ENCODE measurements at places on chromosomes 4 and X.

DNA sequence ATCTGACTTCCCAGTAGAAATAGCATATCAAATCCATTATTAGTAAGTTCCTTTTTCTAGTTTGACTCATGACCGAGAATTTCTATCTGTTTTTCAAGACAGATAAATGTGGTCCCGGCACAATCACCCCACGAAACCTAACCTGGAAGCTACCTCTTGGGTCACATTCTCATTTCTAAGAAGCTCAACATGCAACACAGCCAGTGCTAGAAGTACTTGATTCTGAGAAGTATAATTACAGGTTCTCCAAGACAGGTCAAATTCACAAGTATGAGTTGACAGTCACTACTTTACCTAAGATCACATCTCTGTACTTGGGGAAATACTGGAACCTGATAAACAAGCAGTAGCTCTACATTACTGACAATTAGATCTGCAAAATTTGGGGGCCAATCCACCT, 54.0 kb upstream of the PLAC1 start:
- no peak for DNase-seq

DNA sequence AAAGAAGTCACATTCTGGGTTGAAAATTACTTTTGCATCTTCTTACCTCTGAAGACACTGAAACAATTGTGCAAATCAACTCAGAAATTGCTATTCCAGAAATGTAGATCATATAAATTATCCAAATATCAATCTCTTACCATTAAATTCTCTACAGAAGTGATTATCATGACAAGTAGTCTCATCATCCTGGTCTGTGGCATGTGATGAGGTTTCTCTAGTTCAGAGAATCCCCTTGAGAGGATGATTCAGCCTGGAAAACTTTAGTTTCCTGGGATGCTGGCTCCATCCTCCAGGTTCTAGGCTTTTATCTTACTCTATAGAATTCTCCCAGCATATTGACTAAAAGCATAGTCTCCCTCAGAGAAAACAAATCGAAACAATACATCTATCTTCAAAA, 76.2 kb upstream of the S100G start:
- no peak for DNase-seq

DNA sequence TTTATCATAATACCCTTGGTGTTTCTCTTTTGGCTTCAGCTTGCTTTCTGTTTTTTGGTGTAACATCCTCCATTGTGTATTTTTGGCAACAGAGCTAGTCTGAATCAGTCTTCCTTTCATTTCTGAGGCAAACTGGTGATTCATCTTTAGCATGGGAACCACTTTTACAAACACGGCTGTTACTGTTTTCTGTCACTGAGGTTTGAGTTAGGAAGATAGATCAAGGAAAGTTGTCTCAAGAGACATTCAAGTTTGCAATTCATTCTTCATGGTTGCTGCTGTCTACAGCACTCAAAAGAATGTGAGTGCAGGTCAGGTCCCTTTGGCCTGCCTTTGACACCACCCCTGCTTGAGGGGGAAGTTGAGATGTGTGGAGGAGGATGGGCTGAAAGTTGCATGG, 36.3 kb downstream of the IL21 start:
- DNase-seq = no peak

DNA sequence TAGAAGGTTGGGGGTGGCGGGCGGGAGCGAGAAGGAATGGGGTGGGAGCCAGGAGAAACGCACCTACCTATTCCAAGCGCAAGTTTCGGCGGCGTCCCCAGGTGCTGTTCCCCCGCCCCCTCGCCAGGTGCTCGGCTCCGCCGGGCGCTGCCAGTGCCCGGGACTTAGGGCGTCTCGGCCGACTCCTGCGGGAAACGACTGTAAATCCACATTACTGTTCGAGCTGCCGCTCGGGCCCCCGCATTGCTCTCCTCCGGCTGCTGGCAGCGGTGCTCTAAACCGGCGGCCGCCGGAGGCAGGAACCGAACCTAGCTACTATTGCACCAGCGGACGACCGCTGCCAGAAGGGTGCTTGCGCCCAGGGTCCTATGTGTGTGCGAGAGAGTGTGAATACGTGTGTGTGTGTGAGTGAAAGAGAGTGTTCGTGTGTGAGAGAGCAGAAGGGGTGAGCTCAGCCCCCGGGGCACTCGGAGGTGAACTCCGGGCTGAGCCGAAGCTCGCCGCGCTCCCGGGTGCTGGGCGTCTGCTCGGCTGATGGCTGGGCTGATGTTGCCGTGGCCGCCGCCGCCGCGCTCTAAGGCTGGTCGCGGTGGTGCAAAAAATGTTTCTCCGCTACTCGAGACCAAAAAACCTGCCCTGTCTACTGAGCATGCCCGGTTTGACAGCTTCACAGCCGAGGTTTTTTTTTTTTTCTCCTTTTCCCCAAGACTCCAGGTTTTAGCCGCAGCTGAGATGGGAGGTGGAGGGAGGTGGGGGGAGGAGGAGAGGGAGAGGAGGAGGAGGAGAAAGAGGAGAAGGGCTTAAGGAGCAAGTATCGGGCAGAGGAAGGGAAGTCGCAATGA, 115.7 kb upstream of the TEX13C start:
- DNase-seq = no peak

DNA sequence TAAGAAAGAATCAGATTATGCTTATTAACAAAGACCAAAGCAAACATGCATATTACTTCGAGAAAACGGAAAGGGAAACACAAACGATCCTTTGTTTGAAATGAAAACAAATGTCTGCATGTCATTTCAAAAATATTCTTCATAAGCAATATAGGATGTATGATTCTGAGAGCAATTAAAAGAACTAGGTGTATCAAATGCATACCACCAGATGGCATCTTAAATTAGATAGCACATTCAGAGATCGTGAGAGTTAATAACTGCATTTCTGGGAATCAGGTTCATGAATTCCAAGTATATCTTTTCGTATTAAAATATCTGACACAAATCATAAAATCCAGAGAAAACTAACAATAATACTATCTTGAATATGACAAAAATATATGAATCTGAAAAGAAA, 159.5 kb downstream of the PPP3CA start:
- DNase-seq = no peak

- DNase-seq = no peak
Observed at GRCh38 chr4:38662522-38663089, 1.4 kb upstream of the KLF3 start.

- no peak for DNase-seq
Observed at GRCh38 chr4:41483771-41484170, 54.2 kb upstream of the LIMCH1 start.

- DNase-seq = no peak
Observed at GRCh38 chrX:129235903-129236302, 287.4 kb downstream of the SMARCA1 start.

DNA sequence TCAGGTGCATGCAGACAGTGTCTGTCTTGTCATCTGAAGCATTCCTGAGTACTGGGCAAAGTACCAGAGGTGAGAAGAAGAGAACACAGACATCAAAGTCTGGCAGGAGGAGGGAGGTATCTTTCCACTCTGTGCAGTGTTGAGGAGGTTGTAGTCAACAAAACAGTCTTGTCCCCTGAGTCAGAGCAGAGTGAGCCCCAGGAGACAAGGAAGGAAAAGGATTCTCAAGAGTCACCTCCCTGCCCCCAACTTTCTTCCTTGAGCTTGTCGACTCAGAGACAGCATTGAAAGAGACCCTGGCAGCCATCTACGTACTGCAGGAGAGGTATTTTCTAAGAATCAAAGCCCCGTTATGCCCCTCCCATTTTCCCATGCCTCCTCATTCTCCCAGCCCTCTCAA, 4.4 kb upstream of the SRPX start:
- no peak for DNase-seq

DNA sequence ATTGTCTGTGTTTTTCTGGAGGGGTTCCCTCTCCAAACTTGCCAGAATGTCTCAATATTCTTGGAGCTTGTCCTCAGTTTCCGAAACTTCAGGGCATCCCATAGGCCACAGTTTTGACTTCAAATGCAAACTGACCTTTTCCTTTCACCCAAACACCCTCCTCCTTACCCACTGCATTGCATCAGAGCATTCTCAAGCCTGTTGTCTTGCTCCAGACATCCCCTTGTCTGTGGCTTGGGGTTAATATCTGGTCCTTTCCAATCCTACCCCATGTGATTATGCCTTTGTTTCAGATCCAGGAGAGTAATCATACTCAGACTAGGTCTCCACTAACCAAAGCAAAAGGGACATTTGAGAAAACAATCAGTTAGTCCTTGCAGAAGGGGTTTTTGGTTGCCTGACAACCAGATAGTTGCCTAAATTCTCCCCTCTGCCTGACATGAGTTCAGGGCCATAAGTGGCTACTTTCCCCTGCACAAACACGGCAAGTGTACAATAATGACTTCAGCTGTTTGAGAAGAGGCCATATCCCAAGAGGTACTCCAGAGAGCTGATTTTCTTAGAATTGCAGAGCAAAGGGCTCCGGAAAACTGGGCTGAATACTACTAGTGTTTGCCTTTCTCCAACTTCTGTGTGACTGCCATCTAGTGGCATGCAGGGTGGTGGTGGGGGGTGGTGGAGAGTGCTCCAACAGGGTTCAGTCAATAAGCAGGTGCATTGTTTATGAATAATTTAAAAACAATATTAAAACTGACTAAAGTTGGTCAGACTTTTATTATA, 130.2 kb downstream of the CHRDL1 start:
- no peak for DNase-seq

DNA sequence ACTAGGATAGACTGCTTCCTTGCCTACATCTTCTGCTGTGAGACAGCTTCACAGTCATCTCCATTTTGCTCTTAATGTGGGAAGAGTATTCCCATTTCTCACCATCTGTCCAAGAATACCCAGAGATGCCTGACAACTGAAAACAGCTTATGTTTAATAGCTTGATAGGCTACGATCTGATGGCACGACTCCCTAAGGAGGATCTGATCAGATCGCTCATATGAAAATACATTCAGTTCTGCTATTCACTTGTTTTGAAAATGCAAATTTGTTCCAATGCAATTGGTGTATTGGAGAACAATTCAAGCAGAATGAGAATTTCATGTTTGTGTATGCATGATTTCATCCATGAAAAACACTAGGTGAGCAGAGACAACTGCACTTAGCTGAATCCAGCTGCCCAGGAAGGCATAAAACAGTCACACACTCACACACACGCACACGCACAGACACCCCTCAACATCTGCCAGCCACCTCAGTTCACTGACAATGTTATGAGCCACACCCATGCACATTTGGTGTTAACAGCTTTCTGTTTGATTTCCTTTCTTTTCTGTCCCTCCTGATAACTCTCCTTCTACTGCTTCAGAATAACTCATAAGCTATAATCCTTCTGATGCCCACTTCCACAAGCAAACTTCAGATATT, 29.6 kb downstream of the TRIML1 start:
- DNase-seq = no peak

DNA sequence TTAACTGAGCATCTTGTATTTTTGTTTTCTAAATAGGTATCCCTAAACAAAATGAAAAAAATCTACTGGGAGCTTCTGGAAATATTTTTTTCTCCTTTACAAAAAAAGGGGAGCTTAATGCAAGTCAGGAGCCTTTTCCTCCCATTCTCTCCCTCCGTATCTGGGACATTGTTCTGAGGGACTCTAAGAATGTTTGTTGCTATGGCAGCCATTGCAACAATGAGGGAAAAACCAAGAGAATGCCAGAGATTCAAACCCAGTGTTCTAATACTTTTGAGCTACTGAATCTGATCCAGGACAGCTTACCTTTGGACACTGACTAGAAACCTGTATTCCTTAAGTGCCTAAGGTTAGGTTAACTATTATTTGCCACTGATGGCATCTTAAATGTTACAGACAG, 485.7 kb upstream of the HS3ST1 start:
- no peak for DNase-seq

DNA sequence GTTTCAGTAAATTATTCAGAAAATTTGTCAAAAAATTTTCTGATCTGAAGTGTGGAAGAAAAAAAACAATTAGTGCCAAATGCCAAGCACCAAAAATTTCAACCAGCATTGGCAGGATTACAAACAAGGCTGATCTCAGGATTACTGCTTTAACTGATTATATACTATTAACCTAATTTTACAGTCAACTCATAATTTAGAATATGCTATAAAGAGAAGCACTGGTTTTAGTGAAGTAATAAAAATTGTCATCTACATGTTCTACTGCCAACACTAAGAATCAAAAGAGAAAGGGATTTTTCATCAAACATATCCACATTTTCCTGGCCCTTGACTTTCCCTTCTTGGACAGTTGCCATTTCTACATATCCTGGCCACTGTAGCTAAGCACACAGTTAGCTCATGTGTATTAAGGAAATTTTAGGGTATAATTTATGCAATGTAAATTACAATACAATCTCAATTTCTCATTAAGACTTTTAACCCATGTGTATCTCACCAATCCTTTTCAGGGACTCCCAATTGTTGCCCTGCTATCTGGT, 33.8 kb downstream of the THOC2 start:
- DNase-seq = no peak

- no peak for DNase-seq
Observed at GRCh38 chr4:105895583-105896460, 551 bp downstream of the NPNT start.

GRCh38 chrX:15749642-15750610, 11.9 kb downstream of the CA5B start:
- no peak for DNase-seq

DNA sequence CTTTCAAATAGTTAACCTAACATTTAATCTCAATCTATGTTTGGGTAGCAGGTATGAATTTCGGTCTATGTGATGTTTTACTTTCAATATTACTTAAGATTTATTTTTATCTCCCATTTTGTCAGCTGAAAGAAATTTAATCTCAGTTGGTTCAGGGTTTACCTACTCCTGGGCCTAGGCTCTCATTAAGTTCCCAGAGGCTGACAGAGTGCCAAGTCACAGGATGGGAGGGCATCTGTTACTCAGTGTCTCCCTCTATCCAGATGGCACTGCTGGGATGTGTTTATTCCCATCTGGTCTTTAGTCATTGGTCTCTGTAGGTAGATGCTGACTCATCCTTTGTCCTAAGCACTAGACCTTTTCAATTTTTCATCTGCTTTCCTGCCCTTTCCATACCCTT, 129.4 kb upstream of the ARSJ start:
- DNase-seq = no peak

- DNase-seq = no peak
Observed at GRCh38 chr4:15912961-15913630, 25.4 kb downstream of the FGFBP1 start.

DNA sequence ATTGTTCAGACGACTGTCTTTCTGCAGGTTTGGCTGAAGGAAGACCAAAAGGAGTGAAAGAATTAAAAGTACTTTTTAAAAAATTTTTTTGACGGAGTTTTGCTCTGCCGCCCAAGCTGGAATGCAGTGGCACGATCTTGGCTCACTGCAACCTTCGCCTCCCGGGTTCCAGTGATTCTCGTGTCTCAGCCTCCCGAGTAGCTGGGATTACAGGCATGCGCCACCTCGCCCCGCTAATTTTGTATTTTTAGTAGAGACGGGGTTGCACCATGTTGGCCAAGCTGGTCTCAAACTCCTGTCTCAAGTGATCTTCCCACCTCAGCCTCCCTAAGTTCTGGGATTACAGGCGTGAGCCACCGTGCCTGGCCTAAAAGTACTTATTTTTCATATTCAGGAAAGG, 86.3 kb downstream of the ITIH6 start:
- no peak for DNase-seq

GRCh38 chr4:145487631-145488030, 6.0 kb downstream of the SMAD1 start:
- no peak for DNase-seq

DNA sequence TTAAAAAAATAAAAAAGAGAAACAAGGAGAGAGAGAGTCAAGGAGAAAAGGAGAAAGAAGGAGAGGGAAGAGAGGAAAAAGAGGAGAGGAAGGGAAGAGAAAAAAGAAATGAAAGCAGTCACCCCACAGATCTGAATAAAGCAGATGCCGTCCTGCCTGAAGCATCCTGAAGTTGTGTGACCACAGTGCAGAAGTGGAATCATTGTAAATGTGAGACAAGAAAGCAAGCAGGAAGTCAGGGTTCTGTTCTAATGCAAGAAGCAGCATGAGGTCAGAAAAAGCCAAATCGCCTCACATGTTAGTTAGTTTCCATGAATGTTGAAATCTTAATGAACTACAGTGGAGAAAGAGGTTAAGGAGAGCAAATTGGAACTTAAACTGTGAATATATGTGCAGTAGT, 692.5 kb downstream of the CENPC start:
- no peak for DNase-seq

Measured in activated T-cell treated with anti-CD3 and anti-CD28 coated beads, Interleukin-2, amount 50 U/mL, for 1 hour (primary cell).